ENCODE measurements at places on chromosomes 3 and 15. TPM values are rescaled to one million over a fixed set of nuclear protein-coding genes. Genes with fewer than 3 reads are reported as not detected.

Gene SLC9C1
- not detected for total RNA-seq

Gene MEGF11
- not detected for total RNA-seq

Gene SERINC4
- total RNA-seq = not detected

Gene TERB2
- total RNA-seq = not detected

Gene SKOR1
- 2.8 TPM for total RNA-seq

Gene KIF23
- total RNA-seq = 6.4 TPM
